ENCODE measurements at places on chromosomes 1 and 21. TPM values are rescaled to one million over a fixed set of nuclear protein-coding genes. Genes with fewer than 3 reads are reported as not detected.

ZNF683 gene
- not detected for total RNA-seq

TM2D1 gene
- 46.8 TPM for total RNA-seq

RAD54L gene
- 0.65 TPM for total RNA-seq

KCNK1 gene
- total RNA-seq: not detected

ZNF648 gene
- not detected for total RNA-seq

S100A16 gene
- total RNA-seq: 493 TPM

DNAJC28 gene
- 1.8 TPM for total RNA-seq

OR2AK2 gene
- total RNA-seq: not detected

FRRS1 gene
- 1.2 TPM for total RNA-seq

MYBPH gene
- not detected for total RNA-seq

LCE1E gene
- not detected for total RNA-seq

KRTAP7-1 gene
- total RNA-seq: not detected

OR10K2 gene
- not detected for total RNA-seq

PLA2G2D gene
- not detected for total RNA-seq

CELA3A gene
- not detected for total RNA-seq

HTR1D gene
- total RNA-seq: under 0.01 TPM

MAEL gene
- not detected for total RNA-seq

PLD5 gene
- total RNA-seq: not detected

Data from dermis lymphatic vessel endothelial cell (primary cell).